Right atrium auricular region (tissue), 2 donors: ENCODE measurements at places on chromosomes 1 and 21.

GRCh38 chr1:2360588-2361364 lies 30.6 kb downstream of the MORN1 start:
- no peak for DNase-seq

DNA sequence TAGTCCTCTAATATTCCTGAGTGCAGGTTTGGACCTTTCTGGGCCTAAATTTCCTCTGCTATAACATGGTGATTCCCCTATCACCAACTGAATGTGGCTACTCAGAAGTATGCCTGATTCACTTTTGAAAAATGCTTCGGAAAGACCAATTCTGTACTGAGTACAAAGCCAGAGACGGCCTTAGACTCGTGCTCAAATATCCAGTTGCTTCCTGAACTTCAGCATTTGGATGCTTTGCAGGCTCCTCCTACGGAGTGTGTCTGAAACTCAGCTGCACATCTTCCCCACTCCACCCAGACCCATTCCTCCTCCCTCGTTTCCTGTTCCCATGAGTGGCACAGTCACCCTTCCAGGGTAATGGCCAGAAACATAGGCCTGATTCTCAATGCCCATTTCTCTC lies 98.4 kb upstream of the GADD45A start:
- DNase-seq, result no peak

- DNase-seq, result no peak
These were observed 131.5 kb downstream of the KCNJ6 start for GRCh38 chr21:37784591-37785318.

GRCh38 chr21:34865400-34866241 lies 183.5 kb downstream of the RUNX1 start:
- DNase-seq, result no peak

GRCh38 chr1:100629391-100629790 lies 90.2 kb upstream of the VCAM1 start:
- DNase-seq, result no peak

DNA sequence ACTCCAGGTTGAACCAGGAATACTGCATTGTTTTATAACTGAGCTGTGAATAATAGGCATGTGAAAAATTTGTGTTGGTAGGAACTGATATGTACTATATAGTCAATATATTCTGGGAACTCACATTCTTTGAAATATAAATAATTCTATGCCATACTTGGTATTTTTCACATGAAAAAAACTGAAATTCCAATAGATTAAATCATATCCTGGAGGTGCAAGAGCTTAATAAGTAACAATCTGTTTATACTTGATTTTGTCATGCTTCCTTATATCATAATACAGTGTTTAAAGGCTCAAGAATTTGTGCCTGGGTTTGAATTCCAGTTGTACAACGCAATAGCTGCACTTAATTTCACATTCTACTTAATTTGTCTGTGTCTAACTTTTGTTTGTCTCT lies 387.0 kb downstream of the USP25 start:
- DNase-seq, result no peak

GRCh38 chr1:17629460-17629859 lies 90.0 kb downstream of the ARHGEF10L start:
- no peak for DNase-seq

GRCh38 chr1:168687816-168688215 lies 41.2 kb downstream of the DPT start:
- no peak for DNase-seq

DNA sequence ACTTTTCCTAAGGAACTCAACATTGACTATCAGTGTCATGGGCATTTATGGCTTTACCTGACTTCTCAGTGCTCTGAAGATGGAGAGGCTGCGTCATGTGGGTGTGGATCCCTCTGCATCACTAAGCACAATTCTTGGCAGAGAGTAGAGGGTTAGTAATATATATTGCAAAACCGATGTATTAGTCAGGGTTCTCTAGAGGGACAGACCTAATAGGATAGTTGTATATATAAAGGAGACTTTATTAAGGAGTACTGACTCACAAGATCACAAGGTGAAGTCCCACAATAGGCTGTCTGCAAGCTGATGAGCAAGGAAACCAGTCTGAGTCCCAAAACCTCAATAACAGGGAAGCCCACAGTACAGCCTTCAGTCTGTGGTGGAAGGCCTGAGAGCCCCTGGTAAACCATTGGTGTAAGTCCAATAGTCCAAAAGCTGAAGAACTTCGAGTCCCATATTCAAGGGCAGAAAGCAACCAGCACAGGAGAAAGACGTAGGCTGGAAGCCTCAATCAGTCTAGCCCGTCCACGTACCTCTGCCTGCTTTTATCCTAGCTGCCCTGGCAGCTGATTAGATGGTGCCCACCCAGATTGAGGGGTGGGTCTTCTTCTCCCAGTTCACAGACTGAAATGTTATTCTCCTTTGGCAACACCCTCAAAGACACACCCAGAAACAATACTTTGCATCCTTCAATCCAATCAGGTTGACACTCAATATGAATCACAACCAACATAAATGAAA lies 159.7 kb upstream of the NRIP1 start:
- DNase-seq, result no peak

DNA sequence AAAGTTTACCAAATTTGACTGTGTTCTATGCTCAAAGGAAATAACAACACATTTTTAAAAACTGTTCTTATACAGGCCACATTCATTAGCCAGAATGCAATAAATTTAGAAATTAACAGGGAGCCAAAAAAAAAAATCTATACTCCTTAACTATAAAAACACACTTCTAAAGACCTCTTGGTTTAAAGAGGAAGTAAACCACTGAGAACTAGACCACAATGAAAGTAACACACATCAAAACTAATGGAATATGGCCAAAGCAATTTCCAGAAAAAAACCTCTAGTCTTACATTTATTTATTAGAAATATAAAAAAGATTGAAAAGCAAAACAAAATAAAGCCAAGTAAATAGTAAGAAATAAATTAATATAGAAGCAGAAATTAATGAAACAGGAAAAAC lies 48.9 kb upstream of the GADD45A start:
- DNase-seq, result no peak

DNA sequence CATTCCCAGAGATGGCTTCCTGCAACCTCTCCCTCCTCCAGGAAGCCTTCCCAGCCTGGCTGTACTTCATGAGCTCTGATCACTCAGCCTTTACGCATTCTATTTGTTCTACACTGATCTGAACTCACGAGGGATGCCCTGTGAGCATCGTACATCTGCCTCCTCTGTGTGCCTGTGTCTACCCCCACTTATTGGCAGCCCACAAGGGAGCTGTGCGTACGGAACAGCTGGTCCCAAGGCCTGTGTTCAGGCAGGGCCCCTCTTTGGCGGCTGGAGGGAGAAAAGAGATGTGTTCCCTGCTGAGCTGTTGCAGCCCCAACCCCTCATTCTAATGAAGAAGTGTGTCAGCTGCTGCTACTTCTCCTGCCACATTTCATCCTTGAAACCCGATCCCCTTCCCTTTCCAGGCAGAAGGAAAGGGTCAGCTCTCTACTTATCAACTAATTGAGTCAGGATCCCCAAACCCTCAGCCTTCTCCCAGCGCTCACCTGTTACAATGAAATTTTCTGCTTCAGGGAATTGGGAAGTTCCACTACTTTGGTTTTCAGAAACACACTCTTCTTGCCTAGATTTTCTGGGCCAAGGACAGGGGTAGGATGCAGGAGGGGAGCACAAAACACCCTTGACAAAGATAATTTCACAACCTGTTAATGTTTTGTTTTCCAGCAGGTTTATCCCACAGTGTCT lies 3.2 kb downstream of the INKA2 start:
- peak; percentile 67 for DNase-seq

DNA sequence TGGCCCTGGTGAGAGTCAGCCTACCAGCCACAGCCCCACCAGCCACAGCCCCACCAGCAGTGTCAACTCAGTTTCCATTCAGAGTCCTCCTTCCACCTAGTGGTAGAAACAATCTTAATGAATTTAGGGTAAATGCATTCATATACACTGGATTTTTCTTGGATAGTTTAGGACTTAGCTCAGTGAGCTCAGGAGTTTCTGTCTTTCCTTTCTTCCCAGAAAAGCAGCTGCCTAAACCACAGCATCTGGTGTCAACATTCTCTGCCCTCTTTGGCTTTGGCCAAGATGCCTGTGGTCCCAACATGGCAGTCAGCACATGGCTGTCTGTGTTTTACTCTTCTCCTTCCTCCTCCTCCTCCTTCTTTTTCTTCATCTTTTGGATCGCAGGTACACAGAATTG lies 94.0 kb downstream of the CLIC6 start:
- DNase-seq, result no peak

- DNase-seq, result no peak
These were observed 48.1 kb downstream of the MORN1 start for GRCh38 chr1:2343023-2343935.

GRCh38 chr1:240255922-240256321 lies 164.2 kb downstream of the FMN2 start:
- DNase-seq, result no peak

DNA sequence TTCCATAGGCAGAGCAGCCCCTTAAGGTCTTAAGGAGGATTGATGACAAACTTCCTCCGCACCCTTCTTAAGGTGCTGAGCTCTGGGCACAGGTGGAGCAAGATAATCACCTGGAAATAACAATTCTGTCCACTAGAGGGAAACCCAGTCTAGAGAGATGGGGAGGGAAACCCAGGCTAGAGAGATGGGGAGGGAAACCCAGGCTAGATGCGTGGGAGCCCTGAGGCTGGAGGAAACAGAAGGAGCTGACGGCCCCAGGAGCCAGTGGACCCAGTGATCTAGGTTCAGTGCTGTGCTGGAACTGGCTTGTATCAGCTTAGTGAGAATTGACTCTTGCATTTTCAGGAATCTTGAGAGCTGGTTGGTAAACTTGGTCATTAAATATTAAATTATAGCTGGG lies 17.8 kb upstream of the MYCL start:
- no peak for DNase-seq

DNA sequence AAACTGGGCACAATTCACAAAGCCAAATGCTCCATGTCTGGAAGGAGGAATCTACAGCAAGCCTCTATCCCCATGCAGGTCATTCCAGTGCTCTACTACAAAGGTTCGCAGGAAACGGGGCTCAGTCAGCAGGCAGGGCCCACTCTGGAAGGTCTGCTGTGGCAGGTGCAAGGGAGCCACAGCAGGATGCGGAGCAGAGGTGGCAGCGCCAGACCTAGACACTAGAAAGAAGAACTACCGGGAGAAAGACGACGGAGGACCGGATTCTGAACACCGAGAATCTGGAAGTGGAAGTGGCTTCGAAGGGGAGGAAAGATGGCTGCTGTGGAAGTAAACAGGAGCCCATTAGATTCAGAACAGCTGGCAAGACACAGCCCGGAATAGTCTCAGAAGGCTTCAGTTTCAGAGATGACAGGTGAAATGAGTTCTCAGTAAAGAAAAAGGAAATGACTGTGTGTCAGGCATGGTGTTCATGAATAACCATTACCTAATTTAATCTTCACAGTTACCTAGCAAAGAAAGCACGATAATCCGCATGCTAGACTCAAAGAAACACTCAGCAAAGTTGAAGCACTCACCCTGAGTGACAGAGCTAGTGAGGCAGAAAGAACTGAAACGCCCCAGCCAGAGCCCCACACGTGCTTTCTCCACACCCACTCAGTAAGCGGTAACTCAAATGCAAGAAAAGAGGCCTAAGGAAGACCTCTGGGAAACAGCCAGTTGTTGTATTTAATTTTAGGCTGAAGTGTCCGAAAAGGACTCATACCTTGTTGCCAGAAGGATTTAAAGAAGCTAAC lies 21.4 kb downstream of the SETD4 start:
- no peak for DNase-seq

DNA sequence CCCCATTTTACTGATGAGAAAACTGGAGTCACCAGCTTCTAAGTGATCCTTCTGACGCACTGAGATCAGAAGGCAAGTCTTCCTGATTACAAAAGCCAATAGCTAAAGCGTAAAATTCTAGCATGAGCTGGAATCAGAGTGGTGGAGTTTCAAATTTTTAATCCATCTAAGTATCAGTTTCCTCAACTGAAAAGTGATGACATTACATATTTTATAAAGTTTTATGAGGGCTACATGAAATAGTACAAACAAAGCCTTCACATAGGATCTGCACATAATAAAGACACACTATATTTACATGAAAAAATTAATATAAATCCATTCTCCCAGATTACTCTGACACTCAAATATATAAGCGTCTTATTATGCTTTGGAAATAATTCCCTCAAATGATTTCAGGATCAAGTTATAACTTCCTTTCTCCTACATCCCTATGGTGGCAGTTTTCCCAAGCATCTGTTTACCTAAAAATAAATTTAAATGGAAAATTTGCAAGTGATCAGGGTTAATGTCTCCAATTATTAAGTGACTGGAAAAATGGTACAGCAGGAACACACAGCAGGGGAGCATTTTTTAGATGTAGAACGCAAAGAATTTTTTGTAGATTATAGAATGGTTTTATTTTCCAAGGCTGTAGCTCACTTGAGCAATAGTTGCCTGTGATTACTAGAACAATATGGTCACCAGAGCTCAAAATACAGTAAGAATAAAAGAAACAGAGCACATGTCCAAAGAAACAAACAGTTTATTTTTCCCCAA lies 490.4 kb upstream of the C1orf87 start:
- no peak for DNase-seq
